ENCODE measurements at places on chromosomes 16 and 17.

DNA sequence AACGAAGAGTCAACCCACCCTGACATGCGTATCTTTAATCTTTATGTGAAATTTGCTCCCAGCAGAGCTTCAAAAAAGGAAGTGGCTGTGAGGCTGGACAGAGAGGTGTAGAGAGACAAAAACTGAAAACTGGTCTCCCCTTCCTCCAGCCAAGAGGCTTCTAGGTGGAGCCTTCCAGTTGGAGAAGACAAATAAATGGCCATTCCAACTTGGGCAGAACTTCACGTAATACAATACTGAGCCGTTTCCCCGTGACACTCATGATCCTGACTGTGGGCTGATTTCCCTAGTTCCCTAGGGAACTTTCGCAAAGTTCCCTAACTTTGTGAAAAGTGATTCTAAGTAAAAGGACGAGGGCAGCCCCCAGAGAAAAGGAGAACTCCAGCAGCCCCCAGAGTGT is 78.8 kb downstream of the ZFHX3 start:
- no peak for DNase-seq

GRCh38 chr17:75707079-75707571 is 14.1 kb upstream of the ITGB4 start:
- DNase-seq = no peak

GRCh38 chr16:88472069-88472468 is 19.0 kb downstream of the ZFPM1 start:
- DNase-seq = no peak

DNA sequence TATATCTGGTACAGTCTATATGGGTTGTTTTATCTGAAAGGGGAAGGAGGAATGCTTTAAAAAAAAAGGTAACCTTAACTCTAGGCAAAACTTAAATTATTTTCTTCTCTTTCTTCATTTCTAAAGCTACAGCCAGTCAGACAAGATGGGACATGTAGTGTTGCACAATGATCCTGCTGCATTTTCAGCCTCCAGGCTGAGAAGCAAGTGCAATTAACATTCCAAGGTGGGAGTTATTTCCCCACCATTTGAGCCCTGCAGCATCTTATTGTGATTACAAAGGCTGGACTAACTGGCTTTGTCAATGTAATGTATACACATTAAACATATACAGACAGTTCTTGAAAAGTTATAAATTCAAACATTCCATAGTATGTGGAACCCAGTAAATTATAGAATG is 22.6 kb upstream of the NF1 start:
- DNase-seq = no peak

- DNase-seq = no peak
Measured at GRCh38 chr17:55676274-55676673, 46.4 kb downstream of the TMEM100 start.

GRCh38 chr17:64400642-64401041 is 10.0 kb upstream of the PECAM1 start:
- no peak for DNase-seq
